ENCODE measurements at places on chromosomes 5 and 9.

DNA sequence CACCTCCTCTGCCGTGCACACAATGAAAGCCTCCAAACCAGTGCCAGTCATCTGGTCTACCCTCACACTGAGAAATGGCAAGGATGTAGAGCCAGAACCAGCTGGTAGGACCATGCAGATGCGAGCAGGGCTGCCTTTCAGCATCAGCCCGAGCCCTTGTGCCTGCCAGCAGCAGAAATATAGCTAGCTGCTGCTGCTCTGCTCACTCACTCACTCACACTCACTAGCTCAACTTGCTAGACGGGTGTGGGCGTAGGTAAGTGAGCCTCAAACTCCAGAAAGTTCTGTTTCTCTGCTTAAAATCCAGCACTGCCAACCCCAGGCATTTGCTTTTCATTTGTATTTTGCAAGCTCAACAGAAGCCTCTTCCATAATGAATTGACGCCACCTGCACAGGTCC is 114.0 kb downstream of the DRD1 start:
- H3K27me3 ChIP-seq = no peaks in the 10 kb centered on the region
- no peak for DNase-seq
- no peak overlapping the region for H3K4me3 ChIP-seq
- no peak overlapping the region for H3K27ac ChIP-seq
- H3K4me1 ChIP-seq = no peaks in the 10 kb centered on the region

GRCh38 chr9:77735494-77735893 is 87.4 kb upstream of the GNA14 start:
- H3K27ac ChIP-seq = no peak overlapping the region
- no peaks in the 10 kb centered on the region for H3K4me1 ChIP-seq
- H3K4me3 ChIP-seq = no peak overlapping the region
- H3K36me3 ChIP-seq = peaks cover 5% of the 10 kb centered on the region
- DNase-seq = no peak

DNA sequence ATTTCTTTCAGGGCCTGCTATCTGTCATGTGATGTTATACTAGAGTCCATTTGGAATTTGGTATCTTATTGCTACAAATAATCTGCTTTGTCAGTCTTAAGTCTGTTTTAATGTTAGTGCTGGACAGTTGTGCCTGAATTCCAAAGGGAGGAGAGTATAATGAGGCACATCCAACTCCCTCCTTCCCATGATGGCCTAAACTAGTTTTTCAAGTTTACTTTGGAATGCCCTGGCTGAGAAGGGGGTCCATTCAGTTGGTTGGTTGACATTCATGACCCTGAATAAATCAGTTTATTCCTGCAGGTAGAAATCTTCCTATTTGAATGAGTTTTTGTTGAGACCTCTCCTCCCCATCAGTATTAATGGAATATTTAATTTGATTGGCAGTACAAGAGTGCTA is 9.4 kb upstream of the LRRTM2 start:
- DNase-seq = no peak
- no peaks in the 10 kb centered on the region for H3K27me3 ChIP-seq
- no peaks in the 10 kb centered on the region for H3K4me1 ChIP-seq
- no peak overlapping the region for H3K27ac ChIP-seq
- H3K36me3 ChIP-seq = peaks cover 4% of the 10 kb centered on the region

GRCh38 chr5:148639081-148639480 is 15.2 kb downstream of the HTR4 start:
- H3K4me3 ChIP-seq = no peak overlapping the region
- DNase-seq = no peak
- H3K36me3 ChIP-seq = no peaks in the 10 kb centered on the region
- H3K27me3 ChIP-seq = no peaks in the 10 kb centered on the region

DNA sequence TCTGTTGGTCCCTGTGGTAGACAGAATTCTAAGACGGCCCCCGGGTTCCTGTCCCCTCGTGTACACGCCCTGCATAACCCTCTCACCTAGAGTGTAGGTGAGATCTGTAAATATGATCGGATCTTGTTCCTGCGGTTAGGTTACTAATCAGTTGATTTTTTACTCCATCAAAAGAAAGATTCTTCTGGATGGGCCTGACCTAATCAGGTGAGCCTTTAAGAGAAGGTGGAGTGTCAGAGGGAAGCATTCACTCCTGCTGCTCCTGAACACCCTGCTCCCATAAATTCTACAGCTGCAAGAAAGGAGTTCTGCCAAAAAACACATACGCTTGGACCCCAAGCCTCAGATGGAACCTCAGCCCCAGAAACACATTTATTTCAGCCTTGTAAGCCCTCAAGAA is 15.6 kb upstream of the FUBP3 start:
- H3K4me3 ChIP-seq = no peak overlapping the region
- H3K27ac ChIP-seq = no peak overlapping the region
- peaks cover 9% of the 10 kb centered on the region for H3K27me3 ChIP-seq
- DNase-seq = no peak

- peaks cover 5% of the 10 kb centered on the region for H3K36me3 ChIP-seq
- H3K27ac ChIP-seq = no peak overlapping the region
- H3K27me3 ChIP-seq = no peaks in the 10 kb centered on the region
- peaks cover 11% of the 10 kb centered on the region for H3K4me1 ChIP-seq
- no peak for DNase-seq
Observed at GRCh38 chr5:65961633-65962032, 35.3 kb downstream of the ERBIN start.

GRCh38 chr5:74648835-74649293 is 8.3 kb upstream of the ENC1 start:
- no peak overlapping the region for H3K27ac ChIP-seq
- no peaks in the 10 kb centered on the region for H3K36me3 ChIP-seq
- no peaks in the 10 kb centered on the region for H3K27me3 ChIP-seq
- no peak overlapping the region for H3K4me3 ChIP-seq
- peaks cover 4% of the 10 kb centered on the region for H3K4me1 ChIP-seq

GRCh38 chr9:33105504-33105903 is 29.0 kb upstream of the SMU1 start:
- no peak overlapping the region for H3K27ac ChIP-seq
- H3K4me1 ChIP-seq = no peaks in the 10 kb centered on the region
- H3K4me3 ChIP-seq = no peak overlapping the region
- peaks cover 5% of the 10 kb centered on the region for H3K36me3 ChIP-seq
- no peak for DNase-seq

GRCh38 chr9:126745574-126746411 is 59.0 kb upstream of the ZBTB43 start:
- H3K27me3 ChIP-seq = no peaks in the 10 kb centered on the region
- peaks cover 9% of the 10 kb centered on the region for H3K4me1 ChIP-seq
- H3K27ac ChIP-seq = no peak overlapping the region
- H3K36me3 ChIP-seq = no peaks in the 10 kb centered on the region

- no peaks in the 10 kb centered on the region for H3K4me1 ChIP-seq
- no peak overlapping the region for H3K4me3 ChIP-seq
- H3K36me3 ChIP-seq = no peaks in the 10 kb centered on the region
- no peak overlapping the region for H3K27ac ChIP-seq
- no peaks in the 10 kb centered on the region for H3K27me3 ChIP-seq
Observed at GRCh38 chr9:17632994-17633393, 54.1 kb downstream of the SH3GL2 start.

DNA sequence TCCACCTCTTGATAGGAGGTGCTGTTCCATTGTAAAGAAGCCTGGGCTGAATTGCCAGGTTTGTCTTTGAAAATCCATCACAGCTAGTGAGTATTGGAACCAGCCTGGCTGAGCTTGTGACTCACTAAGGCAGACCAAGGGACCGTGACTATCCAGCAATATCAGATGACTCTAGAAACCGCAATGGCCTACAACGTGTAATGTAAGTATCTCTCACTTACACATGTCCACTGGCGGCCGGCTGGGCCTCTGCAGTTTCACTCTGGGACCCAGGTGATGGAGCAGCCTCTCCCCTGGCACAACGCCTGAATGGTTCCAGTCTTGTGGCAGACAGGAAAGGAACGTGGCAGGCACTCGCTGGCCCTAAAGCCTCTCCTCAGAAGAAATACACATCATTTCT is 3.1 kb upstream of the HRH2 start:
- no peaks in the 10 kb centered on the region for H3K27me3 ChIP-seq
- H3K27ac ChIP-seq = no peak overlapping the region
- H3K36me3 ChIP-seq = no peaks in the 10 kb centered on the region
- no peak for DNase-seq

DNA sequence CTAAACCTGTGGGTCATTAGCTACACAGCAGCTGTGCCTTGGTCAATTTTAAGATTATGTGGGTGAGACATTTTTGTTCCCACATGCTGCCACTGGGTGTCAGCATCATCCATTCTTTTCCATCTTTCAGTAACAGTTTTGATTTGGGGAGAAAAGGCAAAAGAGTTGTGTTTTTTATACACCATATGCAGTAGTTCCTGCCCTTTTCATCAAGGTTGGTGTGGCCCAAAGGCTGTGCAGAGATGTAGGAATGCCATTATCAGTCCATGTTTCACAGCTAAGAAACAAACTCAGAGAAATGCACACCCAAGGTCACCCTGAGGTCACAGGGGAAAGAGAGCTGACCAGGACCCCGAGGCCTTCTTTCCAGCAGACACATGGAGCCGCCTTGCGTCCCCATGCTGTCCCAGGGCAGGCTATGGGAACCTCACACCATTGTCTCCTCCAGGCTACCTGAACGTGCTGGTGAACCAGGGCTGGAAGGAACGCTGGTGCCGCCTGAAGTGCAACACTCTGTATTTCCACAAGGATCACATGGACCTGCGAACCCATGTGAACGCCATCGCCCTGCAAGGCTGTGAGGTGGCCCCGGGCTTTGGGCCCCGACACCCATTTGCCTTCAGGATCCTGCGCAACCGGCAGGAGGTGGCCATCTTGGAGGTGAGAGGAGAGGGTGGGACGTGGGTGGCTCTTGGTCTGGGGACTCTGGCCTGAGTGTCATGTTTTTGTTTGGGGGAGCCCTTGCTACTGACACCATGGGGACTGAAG is 27.8 kb upstream of the GRPEL2 start:
- no peak overlapping the region for H3K27ac ChIP-seq
- no peaks in the 10 kb centered on the region for H3K27me3 ChIP-seq
- DNase-seq = peak; percentile 64
- H3K4me1 ChIP-seq = peaks cover 5% of the 10 kb centered on the region
- H3K36me3 ChIP-seq = no peaks in the 10 kb centered on the region
- no peak overlapping the region for H3K4me3 ChIP-seq

GRCh38 chr9:37029776-37030610 is 4.1 kb downstream of the PAX5 start:
- H3K4me1 ChIP-seq = peaks cover 72% of the 10 kb centered on the region
- no peaks in the 10 kb centered on the region for H3K36me3 ChIP-seq
- H3K27me3 ChIP-seq = peaks cover 98% of the 10 kb centered on the region

DNA sequence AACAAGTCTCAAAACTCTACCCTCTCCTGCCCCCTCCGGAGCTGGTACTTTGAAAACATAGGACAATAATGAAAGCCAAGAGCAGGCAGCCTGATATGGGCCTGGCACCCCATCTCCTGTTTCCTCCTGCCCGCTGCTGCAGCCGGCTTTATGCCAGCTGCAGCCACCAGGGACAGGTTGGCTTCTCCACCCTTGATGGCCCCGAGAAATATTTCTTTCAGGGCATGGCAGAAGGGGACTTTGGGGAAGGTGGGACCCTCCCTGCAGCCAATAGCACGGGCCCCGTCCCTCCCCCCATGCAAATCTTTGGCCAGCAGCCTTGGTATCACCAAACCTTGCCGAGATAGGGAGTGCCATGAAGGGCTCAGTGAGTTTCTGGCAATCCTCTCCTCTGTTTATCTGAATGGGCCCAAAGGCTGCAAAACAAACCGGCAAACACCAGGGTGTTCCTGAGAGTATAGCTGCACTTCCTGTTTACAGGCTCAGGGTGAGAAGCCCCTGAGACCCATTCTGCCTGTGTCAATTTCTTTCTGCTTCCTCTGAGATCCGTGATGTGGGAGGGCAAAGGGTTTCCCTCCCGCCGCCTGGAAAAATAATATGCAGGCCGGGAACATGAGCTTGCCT is 73.4 kb upstream of the BOD1 start:
- no peak for DNase-seq
- H3K4me3 ChIP-seq = no peak overlapping the region

DNA sequence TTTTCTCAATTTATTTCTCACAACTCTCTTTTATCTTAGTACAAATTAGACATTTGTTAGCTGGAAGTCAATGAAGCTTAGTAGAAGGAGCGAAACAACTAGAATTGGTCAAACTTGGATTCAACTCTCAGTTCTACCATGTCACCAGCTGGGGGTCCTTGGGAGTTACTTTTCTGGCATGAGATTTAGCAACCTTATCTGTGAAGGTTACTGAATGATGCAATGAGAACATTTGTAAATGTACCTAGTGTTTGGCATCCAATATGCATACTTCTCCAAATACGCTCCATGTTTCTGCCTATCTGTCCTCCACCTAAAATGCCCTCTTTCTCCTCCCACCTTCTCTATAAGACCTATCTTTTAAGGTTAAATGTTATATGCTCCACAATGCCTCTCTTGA is 6.3 kb downstream of the HNRNPA0 start:
- H3K27ac ChIP-seq = no peak overlapping the region
- no peak overlapping the region for H3K4me3 ChIP-seq
- DNase-seq = no peak
- H3K27me3 ChIP-seq = no peaks in the 10 kb centered on the region
- H3K36me3 ChIP-seq = peaks cover 2% of the 10 kb centered on the region
- H3K4me1 ChIP-seq = peaks cover 6% of the 10 kb centered on the region

GRCh38 chr5:28012538-28012937 is 974.2 kb upstream of the CDH9 start:
- H3K4me3 ChIP-seq = no peak overlapping the region
- no peak for DNase-seq
- no peaks in the 10 kb centered on the region for H3K36me3 ChIP-seq
- no peaks in the 10 kb centered on the region for H3K27me3 ChIP-seq
- no peaks in the 10 kb centered on the region for H3K4me1 ChIP-seq

DNA sequence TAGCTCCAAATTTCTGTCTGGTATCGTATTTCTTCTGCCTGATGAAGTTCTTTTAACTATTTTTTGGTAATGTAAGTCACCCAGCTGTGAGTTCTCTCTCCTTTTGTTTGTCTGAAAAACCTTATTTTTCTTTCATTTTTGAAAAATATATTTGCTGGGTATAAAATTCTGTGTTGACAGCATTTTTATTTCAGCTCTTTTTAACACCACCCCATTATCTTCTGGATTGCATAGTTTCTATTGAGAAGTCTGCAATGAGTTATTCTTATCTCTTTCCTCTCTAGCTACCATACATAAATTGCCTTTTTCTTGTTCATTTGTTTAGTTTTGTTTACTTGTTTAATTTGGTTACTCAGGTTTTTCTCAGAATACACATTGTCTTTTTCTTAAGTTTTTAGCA is 109.1 kb downstream of the NSG2 start:
- no peaks in the 10 kb centered on the region for H3K4me1 ChIP-seq
- no peaks in the 10 kb centered on the region for H3K27me3 ChIP-seq
- no peak for DNase-seq
- H3K36me3 ChIP-seq = no peaks in the 10 kb centered on the region
- no peak overlapping the region for H3K27ac ChIP-seq
- H3K4me3 ChIP-seq = no peak overlapping the region

GRCh38 chr9:86464242-86464641 is 110.0 kb upstream of the TUT7 start:
- no peaks in the 10 kb centered on the region for H3K4me1 ChIP-seq
- H3K36me3 ChIP-seq = no peaks in the 10 kb centered on the region
- H3K27me3 ChIP-seq = peaks cover 2% of the 10 kb centered on the region
- no peak overlapping the region for H3K27ac ChIP-seq

DNA sequence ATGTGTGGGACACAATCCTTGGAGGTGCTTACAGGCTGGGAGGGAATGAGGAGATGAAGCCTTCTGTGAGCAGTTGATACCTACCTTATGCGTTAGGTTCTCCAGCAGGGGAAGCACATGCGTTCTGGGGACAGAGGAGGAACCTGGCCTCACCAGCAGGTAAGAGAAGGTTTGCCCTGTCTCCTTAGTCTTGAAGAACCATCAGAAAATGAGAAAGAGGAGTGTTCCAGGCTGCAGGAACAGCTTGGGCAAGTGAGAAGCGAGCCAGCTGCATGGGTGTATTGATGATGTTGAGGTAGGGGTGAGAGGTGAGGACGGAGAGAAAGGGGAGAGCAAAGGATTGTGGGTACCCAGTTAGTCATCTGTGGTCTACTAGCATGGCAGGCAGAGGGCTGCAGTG is 156.9 kb upstream of the MVB12B start:
- H3K4me1 ChIP-seq = no peaks in the 10 kb centered on the region
- no peaks in the 10 kb centered on the region for H3K36me3 ChIP-seq
- peaks cover 8% of the 10 kb centered on the region for H3K27me3 ChIP-seq
- no peak overlapping the region for H3K4me3 ChIP-seq
- no peak for DNase-seq

Data from CD4-positive, alpha-beta T cell (primary cell).